ENCODE measurements at places on chromosomes 5 and 9.

DNA sequence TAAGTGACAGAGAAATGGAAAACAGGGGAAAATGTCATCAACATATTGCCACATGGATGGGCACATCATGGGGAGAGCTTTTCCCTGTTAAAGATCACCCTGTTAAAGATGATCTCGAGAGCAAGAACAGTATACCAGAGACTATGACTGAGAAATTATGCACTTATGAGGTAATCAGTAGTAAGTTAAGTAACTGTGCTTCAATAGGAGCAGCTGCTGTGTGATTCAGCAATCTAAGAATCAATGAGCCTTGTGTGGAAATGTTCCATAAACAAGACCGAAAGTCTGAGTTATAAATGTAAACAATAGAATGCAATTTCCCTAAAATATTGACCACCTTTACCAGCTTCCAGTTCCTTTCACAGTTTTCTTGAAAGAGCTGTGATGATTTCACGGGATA, 582.3 kb downstream of the CAAP1 start:
- no peak for DNase-seq

- DNase-seq, result peak; percentile 34
Measured at GRCh38 chr9:36855448-36856315, 178.4 kb downstream of the PAX5 start.

- DNase-seq, result no peak
Measured at GRCh38 chr5:88821161-88821560, 61.8 kb downstream of the MEF2C start.

GRCh38 chr5:1921711-1922110, 39.0 kb upstream of the IRX4 start:
- no peak for DNase-seq

DNA sequence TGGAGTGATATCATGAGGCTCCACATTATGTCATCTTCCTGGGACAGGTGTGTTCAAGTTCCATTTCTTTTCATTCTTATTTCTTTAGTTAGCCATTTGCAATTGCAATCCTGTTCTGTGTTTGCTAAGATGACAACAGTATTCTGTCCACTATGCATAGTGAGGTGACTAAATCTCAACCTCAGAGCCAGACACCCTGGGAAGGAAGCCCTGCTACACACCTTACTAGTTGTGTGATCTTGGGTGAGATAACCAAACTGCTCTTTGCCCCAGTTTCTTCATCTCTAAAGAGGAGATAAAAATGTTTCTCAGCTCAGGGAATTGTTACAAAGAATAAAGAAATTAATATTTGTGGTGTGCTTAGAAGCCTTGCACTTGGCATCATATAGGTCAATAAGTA, 215.1 kb upstream of the RPS23 start:
- no peak for DNase-seq

DNA sequence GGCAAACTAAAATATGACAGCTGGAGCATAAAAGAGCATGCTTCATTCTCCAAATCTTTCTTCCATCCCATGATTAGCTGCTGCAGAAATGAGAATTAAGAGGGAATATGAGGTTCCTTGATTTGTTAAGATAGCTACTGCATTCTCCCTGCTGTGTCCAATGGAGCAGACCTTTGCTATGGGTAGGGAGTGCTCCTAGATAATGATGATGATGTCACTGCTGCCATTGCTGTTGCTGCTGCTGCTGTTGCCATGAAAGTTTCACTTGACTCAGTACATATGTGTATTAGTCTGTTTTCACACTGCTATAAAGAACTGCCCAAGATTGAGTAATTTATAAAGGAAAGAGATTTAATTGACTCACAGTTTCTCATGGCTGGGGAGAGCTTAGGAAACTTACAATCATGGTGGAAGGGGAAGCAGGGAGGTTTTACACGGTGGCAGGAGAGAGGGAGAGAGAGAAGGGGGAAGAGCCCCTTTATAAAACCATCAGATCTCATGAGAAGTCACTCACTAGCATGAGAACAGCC, 128.9 kb downstream of the INSYN2B start:
- DNase-seq, result no peak

GRCh38 chr5:120457839-120458507, 6.1 kb upstream of the PRR16 start:
- DNase-seq, result peak; percentile 14

DNA sequence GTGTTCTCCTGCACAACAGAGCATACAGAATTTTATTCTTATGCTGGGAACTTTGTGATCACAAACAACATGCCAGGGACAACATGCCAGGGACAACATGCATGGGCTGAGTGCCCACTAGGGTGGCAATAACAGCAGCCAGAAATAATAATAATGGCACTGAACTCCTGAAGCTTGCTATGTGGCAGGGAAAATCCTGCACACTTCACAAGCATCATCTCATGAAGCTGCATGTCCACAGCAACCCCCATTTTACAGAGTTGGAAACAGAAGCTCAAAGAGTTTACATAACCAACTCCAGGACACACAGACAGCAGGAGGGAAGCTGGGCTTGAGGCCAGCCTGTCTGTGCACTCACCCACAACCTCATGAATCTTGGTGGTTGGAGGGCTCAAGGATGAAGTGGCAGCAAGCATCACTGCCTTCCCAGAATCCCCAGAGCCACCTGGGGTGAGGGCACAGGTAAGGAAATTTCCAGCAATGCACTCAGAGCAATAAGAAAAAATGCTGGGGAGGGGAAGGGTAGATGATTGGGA, 111.4 kb downstream of the GABBR2 start:
- no peak for DNase-seq

GRCh38 chr5:106415541-106415940, 1255.2 kb downstream of the EFNA5 start:
- no peak for DNase-seq

- DNase-seq, result no peak
Measured at GRCh38 chr9:115267790-115268189, 149.8 kb upstream of the TNC start.

DNA sequence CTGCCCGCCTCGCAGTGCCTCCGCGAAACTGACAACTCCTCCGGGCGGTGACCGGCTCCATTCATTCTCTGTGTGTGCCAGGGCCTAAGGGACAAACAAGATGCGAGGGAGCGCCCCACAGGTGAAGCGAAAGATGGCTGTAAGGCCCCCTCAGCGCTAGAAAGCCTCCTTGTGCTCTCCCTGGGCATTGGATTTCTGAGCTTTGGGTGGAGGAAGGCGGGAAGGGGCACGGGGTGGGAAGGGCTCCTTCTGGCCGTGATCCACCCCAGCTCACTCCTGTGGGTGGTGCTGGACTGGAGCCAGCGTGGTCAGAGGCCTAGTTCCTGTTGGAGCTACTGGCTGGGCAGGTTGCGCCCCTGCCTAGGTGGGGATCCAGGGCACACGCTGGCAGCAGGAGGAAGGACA, 943 bp downstream of the GALNT12 start:
- no peak for DNase-seq

GRCh38 chr5:116497631-116498030, 77.0 kb downstream of the SEMA6A start:
- no peak for DNase-seq

- no peak for DNase-seq
Measured at GRCh38 chr5:1414311-1415058, 30.8 kb downstream of the SLC6A3 start.

GRCh38 chr5:79591326-79591725, 20.9 kb upstream of the TENT2 start:
- DNase-seq, result no peak

GRCh38 chr5:179599973-179600372, 23.5 kb downstream of the HNRNPH1 start:
- no peak for DNase-seq

DNA sequence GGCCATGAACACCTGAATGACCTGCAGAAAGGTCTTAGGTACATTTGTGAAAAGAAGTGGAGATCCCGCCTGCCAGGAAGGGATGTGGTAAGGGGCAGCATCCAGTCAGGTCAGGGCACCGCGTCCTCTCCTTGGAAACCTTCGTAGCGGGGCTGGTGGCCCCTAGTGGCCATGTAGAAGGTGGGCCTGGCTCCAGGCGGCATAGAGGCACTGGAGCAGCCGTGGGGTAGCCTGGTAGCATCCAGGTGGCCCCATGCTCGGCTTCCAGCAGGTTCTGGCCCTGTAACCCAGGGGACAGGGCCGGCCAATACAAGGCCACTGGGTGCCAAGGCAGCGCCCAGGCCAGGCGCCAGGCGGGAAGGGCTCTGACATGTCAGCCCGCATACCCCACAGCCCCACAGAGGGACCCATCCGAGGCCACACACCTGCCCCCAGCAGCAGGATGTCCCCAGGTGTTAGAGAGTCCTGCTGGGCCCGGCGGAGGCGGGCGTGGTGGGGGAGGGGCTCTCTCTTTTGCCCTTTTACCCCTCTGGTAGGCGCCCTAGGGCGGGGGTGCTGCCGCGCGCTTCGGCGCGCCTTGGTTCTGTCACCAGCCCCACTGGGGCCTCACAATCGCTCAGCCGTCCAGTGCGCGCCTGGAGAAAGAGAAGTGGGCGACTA, 58.3 kb upstream of the SPATA31E1 start:
- DNase-seq, result no peak

DNA sequence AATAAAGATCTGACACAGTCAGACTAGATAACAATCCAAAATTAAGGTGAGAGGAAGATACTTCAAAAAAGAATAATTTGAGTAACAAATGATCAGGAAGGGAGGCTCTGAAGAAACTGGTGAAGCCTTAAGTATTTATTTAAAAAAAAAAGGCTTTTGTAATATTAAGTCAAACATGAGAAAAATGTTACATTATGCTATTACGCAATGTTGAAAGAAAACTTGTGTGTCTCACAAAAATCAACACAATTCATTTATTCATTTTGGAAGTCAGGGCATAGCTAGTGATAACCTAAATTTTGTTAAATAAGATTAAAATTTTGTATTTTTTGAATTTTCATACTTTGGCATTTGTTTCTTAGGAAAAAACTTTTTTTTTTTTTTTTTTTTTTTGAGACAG, 28.2 kb downstream of the WDR41 start:
- no peak for DNase-seq

GRCh38 chr5:96712100-96712746, 50.0 kb downstream of the CAST start:
- no peak for DNase-seq

- DNase-seq, result no peak
Measured at GRCh38 chr9:78443946-78444345, 147.0 kb downstream of the PSAT1 start.

GRCh38 chr5:158953929-158954534, 145.7 kb downstream of the EBF1 start:
- DNase-seq, result no peak

GRCh38 chr9:69542942-69543704, 129.0 kb downstream of the APBA1 start:
- DNase-seq, result no peak

DNA sequence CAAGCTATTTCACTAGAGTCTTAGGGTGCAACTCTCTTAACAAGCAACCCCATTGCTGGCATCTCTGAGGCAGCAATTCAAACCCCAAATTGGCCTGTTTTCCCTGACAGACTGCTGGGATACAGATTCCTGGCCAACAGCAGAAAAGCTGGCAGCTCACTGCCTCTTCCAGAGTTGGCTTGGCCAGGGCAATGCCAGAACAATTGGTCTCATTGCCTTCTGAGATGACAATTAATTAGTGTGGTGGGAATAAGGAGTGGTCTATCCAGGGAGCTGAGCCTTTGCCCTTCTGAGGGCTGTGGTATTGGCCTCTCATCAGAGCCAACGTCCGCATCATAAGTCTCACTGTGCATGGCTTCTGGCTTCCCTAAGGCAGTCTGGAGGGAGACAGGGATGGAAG, 183.2 kb downstream of the GNAQ start:
- DNase-seq, result no peak

GRCh38 chr5:175682664-175683063, 24.8 kb downstream of the HRH2 start:
- DNase-seq, result no peak

- no peak for DNase-seq
Measured at GRCh38 chr5:7534505-7534904, 138.6 kb downstream of the ADCY2 start.

DNA sequence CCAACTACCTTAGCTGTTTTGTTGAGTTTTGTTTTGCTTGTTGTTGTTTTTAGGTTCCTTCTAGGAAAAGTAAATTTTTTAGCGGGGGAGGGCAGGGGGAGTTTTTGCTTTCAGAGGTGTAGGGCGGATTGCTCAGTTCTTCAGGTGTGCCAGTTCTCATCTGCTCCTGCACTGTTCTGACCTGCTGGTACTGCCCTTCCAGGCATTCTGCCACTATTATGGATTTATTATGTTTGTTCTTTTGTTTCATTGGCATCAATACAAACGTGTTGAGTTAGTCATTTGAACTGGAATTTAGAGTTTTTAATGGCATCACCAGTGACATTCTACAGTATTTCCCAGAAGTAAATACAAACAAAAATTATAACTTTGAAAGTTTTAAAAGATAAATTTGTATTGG, 26.0 kb downstream of the ERCC6L2 start:
- no peak for DNase-seq

DNA sequence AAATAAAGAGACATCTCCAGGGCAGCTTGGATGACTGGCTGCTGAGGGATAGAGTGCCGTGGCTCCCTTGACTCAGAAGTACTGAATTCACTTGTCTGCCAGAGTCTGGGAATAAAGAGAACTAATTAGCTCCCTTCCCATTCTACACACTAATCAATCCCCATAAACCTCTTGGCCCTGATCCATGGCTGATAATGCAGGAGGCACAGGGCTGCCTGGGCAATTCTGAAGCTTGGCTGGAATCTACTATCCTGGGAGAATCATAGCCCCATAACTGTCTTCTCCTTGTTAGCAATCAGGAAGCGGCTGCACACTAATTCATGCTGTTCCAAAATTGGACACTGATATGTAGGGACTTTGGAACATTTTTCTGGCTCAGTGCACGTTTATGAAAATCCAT, 197.7 kb downstream of the PTTG1 start:
- DNase-seq, result no peak

DNA sequence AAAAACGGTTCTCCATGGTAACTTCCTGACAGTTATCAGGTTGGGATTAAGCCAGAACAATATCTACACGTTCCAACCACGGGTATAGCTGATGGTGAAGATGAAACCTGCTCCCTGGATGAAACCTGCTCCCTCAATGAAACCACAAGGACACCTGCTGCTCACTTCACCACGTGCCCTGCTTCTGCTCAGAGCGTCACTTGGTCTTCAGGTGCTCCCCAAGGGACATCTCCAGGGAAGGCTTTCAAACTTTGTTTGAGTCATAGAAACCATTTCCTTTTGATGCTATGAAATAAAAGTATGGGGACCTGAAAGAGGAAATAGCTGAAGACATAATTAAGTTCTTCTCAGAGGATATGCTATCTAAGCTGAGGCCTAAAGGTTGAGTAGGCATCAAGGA, 242.4 kb downstream of the MED10 start:
- DNase-seq, result no peak

- DNase-seq, result no peak
Measured at GRCh38 chr9:35905051-35905781, 786 bp upstream of the HRCT1 start.

All from stimulated activated CD8-positive, alpha-beta memory T cell treated with anti-CD3 and anti-CD28 coated beads, Interleukin-4, amount 100 ng/mL, for 24 hours (primary cell).